Kidney epithelial cell (primary cell): ENCODE measurements at places on chromosomes 11 and 22.

DNA sequence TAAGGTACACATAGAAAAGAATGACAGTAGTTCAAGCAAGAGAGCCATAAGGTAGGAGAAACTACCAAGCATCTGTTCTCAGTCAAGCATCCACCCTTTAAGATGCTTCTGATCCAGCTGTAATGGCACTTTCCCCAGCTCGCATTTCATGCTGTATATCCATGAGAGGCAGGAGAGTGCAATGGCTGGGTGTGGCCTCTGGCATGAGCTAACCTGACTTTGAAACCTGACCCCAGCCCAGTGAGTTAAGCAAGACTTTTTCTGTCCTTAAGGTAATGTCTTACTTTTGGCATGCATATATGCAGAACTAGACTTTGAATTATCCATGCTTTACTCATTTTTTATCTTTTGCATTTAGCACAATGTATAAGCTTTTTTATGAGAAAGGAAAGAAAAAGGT lies 79.8 kb upstream of the CNTN5 start:
- DNase-seq, result no peak

- DNase-seq, result no peak
Measured at GRCh38 chr22:20391222-20391621, 2.7 kb upstream of the ZNF74 start.

DNA sequence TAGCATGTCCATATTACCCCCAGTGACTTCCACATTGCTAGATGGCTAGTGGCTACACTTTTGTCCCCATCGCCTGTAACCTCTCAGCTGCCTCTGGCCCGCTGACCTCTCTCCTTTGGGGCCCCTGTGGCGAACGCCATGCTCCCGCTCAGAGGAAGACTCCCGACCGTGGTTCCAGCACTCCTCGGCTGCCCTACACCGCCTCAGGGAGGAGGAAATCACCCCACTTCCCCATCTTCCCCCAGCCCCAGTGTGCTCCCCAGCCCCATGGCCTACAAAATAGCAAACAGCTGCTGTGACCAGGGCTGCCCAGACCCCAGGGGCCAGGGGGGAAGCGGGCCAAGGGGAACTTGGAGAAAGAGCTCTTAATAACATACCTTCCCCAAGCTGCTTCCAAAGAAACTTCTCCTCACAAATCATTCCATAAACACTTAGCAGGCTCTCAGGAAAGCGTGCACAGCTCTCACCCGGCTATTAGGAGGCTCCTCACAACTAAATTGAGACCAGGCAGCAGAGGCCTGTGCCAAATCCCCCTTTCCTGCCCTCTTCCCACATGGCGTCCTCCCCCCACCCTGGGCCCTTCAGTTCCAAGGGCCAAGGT lies 63.5 kb upstream of the WNT11 start:
- no peak for DNase-seq

- no peak for DNase-seq
Measured at GRCh38 chr22:35044607-35045390, 21.2 kb upstream of the ISX start.

DNA sequence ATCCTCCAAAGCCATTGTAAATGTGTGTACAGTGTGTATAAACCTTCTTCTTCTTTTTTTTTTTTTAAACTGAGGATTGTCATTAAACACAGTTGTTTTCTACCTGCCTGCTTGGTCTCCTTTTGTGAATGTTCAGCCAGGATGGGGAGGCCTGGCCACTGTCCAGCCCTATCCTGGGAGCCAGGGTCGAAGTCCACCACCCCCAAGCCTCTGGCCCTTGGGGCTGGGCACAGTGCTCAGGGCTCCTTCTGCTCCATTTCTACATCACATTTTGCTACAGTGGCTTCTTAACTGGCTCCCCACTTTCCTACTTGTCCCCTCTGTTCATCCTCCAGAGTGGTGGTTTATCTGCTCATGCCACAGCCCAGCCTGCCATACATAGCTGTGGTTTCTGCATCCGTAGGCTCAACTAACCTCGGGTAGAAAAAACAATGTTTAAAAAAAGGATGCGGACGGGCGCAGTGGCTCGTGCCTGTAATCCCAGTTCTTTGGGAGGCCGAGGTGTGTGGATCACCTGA lies 2.5 kb upstream of the SMARCB1 start:
- no peak for DNase-seq

- DNase-seq, result peak; percentile 93
Measured at GRCh38 chr11:123173040-123173855, 21.8 kb downstream of the CLMP start.

GRCh38 chr11:95152876-95153856 lies 63.5 kb downstream of the ENDOD1 start:
- no peak for DNase-seq

DNA sequence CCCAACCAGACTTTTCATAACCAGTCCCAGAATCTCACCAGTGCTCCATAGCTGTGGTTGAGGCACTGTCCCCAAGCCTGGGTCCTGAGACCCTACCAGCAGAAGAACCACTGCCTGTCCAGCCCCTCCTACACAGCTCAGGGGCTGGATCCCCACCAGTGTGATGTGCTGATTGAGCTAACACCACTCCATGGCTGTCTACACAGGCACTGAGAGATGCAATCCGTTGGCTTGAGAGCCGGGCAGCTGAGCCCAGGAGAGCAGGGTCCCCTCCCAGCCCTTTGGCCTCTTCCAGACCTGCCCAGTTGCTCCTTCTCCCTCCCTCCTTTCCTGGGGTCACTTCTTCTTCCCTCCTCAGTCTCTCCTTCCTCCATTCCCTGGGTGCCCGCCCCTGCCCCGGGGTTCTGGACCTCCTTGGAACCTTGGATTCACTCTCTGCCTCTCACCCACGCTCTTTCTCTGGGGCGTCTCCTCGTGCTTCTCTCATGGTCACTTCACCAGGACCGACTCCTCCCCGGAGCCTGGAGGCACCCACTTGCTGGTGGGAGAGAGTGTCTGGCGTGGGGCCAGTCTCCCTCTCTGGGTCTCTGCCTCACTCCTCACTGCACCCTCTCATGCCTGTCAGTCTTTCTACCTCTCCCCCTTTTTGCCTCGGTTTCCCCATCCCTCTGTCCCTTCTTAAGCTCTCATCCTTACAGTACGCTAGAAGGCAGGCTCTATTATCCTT lies 706 bp upstream of the SCYL1 start:
- no peak for DNase-seq

- no peak for DNase-seq
Measured at GRCh38 chr22:42797011-42797410, 60.1 kb downstream of the ARFGAP3 start.

GRCh38 chr11:32962016-32962415 lies 53.7 kb upstream of the DEPDC7 start:
- no peak for DNase-seq

- DNase-seq, result no peak
Measured at GRCh38 chr11:80473562-80473961, 1032.7 kb upstream of the TENM4 start.

GRCh38 chr22:39212721-39213376 lies 31.9 kb downstream of the PDGFB start:
- peak; percentile 74 for DNase-seq

GRCh38 chr22:29148826-29149225 lies 56.9 kb upstream of the EMID1 start:
- no peak for DNase-seq

GRCh38 chr11:134670961-134671370 lies 258.9 kb upstream of the B3GAT1 start:
- DNase-seq, result no peak

- DNase-seq, result peak; percentile 56
Measured at GRCh38 chr11:117818041-117818873, 6.3 kb downstream of the FXYD2 start.

GRCh38 chr22:29715240-29715639 lies 4.6 kb upstream of the CABP7 start:
- no peak for DNase-seq

GRCh38 chr11:45906965-45907611 lies at the start of gene FREY1:
Gene FREY1 (minus strand): TSS chr11:45907271. CDS start chr11:45907245, 26 bp downstream.
- DNase-seq, result no peak

DNA sequence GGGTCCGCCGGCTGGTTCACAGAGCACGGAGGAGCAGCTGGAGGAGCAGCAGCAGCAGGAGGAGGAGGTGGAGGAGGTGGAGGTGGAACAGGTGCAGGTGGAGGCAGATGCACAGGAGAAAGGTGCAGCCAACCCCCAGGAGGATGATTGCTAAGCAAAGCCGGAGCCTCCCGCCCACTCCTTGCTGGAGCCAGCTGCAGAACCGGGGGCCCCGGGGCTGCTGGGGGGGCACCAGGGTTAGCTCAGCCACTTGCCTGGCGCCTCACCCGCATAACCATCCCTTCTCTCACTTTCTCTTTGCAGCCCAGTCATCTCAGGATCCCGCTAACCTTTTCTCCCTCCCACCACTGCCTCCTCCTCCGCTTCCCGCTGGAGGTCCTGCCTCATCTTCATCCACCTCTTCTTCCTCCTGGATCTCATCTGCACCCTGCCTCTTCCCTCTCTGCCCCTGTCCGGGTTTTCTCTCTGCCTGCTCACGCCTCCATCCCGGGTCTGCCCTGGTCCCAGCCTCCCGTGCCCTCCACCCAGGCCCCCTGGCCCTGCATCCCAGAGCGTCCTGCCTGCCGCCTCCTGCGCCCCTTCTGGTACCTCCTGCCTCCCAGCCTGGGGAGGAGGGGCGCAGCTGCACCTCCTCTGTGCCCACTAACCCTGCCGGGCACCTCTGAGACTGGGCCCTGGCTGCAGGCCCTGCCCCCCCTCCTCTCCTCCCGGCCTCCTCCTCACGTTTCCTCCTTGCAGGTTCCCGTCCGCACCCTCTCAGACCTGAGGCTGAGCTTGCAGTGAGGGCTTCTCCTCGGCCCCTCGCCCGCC lies 9.5 kb downstream of the KCTD17 start:
- DNase-seq, result no peak

DNA sequence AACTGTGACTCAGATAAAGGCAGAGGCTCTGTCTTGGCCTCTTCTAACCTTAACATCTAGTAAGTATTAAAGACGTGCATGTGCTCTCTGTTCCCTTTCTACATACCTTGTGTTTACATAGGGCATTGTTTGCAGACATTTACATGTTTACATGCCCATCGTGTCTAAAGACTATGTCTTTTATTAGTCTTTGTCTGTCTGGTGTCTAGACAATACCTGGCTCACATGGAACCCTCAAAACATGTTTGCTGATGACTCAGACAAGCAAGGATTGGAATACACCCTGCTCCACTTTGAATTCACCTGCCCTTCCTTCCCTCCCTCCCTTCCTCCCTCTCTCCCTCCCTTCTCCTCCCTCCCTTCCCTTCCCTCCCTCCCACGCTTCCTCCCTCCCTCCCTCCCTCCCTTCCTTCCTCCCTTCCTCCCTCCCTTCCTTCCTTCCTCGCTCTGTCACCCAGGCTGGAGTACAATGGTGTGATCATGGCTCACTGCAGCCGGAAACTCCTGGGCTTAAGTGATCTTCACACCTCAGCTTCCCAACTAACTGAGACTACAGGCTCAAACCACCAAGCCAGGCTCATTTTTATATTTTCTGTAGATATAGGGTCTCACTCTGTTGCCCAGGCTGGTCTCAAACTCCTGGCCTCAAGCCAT lies 23.7 kb upstream of the SORL1-AS1 start:
- no peak for DNase-seq

- no peak for DNase-seq
Measured at GRCh38 chr11:94302776-94303175, 1.6 kb upstream of the IZUMO1R start.

- peak; percentile 31 for DNase-seq
Measured at GRCh38 chr11:15893080-15893492, 463.3 kb downstream of the SOX6 start.

GRCh38 chr11:126476977-126477376 lies 121.5 kb downstream of the ST3GAL4 start:
- DNase-seq, result no peak

DNA sequence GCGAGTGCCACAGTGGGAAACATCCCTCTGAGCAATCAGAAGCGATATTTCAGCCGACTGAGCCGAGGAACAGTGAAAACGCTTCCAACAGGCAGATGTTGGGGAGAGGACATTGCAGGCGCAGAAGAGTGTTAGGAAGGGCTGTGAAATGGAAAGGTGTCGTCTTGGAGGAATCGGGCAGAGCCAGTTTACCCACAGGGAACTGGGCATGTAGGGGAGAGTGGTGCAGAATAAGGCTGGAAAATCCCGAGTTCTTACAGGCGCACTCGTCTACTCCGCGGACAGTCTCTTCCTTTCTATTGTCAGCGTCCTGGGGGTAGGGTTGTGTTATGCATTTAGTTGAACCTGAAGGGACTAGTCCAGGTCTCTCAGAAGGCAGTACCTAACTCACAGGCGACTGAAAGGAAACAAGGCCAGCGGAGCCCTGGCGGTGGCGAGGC lies 1.1 kb upstream of the APLP2 start:
- no peak for DNase-seq

DNA sequence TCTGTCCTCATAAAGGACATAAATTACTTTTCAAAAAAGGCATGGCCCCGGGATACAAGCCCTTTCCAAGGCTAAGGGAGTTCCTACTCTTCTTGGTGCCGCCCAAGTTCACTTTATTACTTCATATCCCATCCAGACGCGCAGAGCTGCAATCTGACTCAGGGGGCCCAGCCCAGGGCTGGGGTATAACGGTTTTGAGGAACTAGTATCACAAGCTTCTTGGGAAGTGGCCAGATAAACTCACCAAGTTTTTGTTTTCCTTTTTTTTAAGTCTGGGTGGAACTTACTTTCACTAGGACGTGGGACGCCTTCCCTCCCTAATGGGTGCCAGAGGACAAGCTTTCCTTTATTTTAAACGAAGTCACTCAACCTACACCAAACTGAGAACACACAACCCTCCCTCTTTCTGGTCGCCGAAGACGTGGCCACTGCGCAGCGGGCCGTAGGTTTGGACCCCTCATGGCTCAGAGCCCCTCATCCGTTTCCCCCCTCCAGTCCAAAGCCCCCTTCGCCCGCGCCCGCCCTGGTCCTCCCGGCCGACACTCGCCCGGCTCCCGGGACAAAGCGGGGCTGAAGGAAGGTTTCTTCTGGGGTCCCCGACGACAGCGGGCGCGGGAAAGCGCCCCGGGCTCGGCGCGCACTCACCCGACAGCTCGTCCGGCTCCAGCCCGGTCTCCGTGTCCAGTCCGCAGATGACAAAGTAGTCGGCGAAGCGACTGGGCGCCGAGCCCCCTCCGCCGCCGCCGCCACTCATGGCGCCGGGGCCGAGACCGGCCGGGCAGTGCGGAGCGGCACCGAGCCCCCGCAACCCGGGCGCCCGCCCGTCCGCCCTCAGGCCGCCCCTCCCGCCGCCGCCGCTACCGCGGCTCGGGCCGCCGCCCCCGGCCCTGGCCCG lies 587 bp downstream of the DENND5A start:
- no peak for DNase-seq
